ENCODE measurements at places on chromosomes 3 and 15. TPM values are rescaled to one million over a fixed set of nuclear protein-coding genes. Genes with fewer than 3 reads are reported as not detected.

- H3K27me3 ChIP-seq, result no peaks in the 10 kb centered on the region
- no peak overlapping the region for H3K27ac ChIP-seq
- no peak for DNase-seq
- no peak overlapping the region for H3K4me3 ChIP-seq
Measured at GRCh38 chr3:150494411-150494977, 51.8 kb downstream of the SERP1 start.

DNA sequence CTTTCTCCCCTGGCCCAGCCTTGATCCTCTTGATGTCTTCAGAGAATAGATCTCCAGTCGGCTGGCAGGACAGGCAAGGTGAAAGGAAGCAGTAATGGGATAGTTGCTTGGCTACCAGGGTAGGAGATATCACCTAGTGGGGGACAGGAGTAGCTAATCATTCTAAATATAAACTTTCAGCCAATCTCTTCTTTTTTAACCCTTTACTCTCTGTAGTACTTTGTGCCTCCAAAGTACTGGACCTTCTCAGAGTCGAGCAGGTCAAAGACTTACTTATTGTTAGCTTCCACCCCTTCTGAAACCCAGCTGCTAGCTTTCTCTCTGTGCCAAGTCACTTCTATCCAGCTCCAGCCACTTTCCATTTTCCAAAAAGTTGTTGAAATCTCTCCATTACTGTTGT is 43.4 kb upstream of the FILIP1L start:
- no peak for DNase-seq
- no peak overlapping the region for H3K27ac ChIP-seq
- no peaks in the 10 kb centered on the region for H3K36me3 ChIP-seq
- peaks cover 5% of the 10 kb centered on the region for H3K4me1 ChIP-seq
- no peak overlapping the region for H3K4me3 ChIP-seq
- no peaks in the 10 kb centered on the region for H3K27me3 ChIP-seq

- no peaks in the 10 kb centered on the region for H3K36me3 ChIP-seq
- peaks cover 10% of the 10 kb centered on the region for H3K4me1 ChIP-seq
- H3K27ac ChIP-seq, result no peak overlapping the region
- no peaks in the 10 kb centered on the region for H3K27me3 ChIP-seq
- no peak for DNase-seq
Measured at GRCh38 chr3:177353140-177353539, 155.9 kb upstream of the TBL1XR1 start.

DNA sequence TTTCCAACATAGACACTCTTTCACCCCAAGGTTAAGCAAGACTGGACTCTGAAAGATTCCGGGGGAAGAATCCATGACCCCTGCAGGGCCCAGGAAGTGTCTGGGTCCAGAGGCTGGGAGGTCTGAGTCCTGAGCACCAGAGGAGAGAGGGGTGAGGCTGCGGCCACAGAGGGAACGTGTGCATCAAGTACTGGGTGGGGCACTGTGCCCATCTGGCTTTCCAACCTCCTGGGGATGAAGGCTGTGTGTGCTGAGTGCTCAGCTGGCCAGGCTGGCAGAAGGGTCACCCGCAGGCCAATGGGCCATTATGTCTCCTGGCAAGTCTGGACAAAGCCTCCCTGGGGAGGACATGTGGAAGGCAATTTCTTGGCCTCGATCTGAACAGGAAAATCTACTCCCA is 3.3 kb downstream of the CHRNA3 start:
- no peak for DNase-seq
- no peak overlapping the region for H3K4me3 ChIP-seq
- peaks cover 37% of the 10 kb centered on the region for H3K27me3 ChIP-seq
- H3K4me1 ChIP-seq, result no peaks in the 10 kb centered on the region
- H3K27ac ChIP-seq, result no peak overlapping the region

DNA sequence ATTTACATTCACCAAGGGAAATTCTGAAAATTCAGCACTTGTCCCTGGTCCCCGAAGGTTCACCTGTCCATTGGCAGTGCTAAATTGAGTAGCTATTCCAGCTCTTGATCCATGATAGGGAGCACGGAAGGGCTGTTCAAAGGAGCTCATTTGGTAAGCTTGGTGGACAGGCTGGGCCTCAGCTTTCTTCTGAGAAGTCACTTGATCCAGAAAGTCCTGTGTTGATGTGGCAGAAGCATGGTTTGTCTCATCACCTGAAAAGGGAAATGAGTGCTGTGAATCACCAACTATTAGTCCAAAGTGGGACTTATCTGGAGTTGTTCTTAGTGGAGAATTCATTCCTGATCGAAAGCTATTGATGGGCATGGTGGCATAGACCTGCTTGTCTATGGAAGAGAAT is 19.9 kb upstream of the SLC12A8 start:
- peaks cover 7% of the 10 kb centered on the region for H3K4me1 ChIP-seq
- DNase-seq, result no peak
- H3K27me3 ChIP-seq, result no peaks in the 10 kb centered on the region

DNA sequence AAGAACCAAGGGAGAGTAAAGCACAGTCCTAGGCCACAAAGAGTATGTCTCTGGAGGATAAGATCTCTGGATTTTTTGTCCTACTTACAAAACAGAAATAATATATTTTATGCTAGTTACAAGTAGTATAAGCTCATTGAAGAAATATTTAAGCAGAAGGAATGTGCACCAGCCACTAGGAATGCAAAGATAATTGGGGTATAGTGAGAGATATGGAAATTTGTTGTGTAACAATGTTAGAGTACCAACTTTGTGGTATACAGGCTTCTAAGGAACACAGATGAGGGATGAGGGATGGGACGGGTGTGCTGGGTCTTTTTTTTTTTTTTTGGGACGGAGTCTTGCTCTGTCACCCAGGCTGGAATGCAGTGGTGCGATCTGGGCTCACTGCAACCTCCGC is 26.5 kb downstream of the AKAP13 start:
- H3K4me1 ChIP-seq, result peaks cover 23% of the 10 kb centered on the region
- no peak overlapping the region for H3K27ac ChIP-seq
- no peaks in the 10 kb centered on the region for H3K36me3 ChIP-seq
- H3K4me3 ChIP-seq, result no peak overlapping the region
- H3K27me3 ChIP-seq, result no peaks in the 10 kb centered on the region
- peak; percentile 45 for DNase-seq

DNA sequence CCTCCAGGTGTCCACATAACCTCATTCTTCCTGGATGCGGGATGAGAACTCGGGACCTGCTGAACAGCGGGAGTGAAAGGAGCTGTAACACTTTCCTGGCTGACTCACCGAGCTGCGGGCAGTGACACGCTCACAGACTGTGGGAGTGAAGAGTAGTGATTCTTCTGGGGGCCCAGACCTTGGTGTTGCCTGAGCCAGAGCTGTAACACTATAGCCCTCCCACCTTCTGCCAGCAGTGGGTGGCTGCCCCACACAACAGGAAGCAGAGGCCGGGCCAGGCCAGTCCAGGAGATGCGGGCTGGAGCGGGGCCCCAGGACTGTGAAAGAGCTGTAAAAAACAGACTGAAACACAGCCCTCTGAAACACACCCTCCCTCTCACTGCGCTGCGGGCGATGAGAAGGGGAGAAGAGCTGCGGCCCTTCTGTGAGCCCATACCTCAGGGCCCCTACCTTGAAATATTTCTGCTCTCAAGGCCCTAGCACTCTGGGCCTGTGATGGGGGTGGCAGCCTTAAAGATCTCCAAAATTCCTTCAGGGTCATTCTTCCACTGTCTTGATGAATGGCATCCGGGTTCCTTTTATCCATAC is 464.0 kb upstream of the CCDC54 start:
- no peaks in the 10 kb centered on the region for H3K27me3 ChIP-seq
- H3K36me3 ChIP-seq, result no peaks in the 10 kb centered on the region
- no peak overlapping the region for H3K27ac ChIP-seq

- no peak overlapping the region for H3K27ac ChIP-seq
- H3K4me3 ChIP-seq, result no peak overlapping the region
- no peak for DNase-seq
- peaks cover 10% of the 10 kb centered on the region for H3K4me1 ChIP-seq
Measured at GRCh38 chr3:64681015-64681414, 6.8 kb downstream of the ADAMTS9 start.

DNA sequence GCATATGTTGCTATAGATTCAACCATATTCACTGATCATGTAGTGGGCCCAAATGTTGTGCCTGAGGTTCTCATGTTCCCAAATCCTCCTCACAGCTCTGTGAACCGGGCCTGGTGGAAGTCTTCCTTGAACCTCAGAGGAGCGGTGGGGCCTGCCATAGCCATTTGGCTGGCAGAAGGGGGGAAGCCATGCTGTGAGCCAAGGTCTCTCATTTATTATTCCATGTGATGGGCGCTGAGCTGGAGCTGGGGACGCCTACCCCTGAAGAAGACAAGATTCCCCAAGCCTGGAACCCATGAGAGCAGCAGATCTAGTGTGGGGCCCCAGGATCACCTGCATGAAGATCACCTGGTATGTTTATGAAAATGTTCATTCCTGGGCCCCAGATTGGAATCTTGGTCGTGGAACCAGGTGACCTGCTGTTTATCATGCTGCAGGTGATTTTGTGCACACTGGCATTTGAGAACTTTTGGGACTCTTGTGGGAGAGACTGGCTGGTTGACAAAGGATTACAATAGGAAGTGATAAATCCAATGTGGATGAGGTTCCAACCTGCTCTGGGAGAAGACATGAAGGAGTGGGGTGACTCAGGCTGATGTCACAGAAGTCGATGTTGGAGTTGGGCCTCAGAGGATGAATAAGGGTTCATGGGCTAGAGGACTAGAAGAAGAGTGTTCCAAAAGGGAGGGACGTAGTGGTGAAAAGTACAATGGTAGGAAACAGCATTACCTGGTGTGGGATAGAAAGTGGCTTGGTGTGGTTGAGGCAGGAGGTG is 102.1 kb downstream of the ASB7 start:
- H3K27me3 ChIP-seq, result no peaks in the 10 kb centered on the region
- H3K4me1 ChIP-seq, result peaks cover 16% of the 10 kb centered on the region
- H3K27ac ChIP-seq, result no peak overlapping the region
- peak; percentile 92 for DNase-seq
- no peak overlapping the region for H3K4me3 ChIP-seq

DNA sequence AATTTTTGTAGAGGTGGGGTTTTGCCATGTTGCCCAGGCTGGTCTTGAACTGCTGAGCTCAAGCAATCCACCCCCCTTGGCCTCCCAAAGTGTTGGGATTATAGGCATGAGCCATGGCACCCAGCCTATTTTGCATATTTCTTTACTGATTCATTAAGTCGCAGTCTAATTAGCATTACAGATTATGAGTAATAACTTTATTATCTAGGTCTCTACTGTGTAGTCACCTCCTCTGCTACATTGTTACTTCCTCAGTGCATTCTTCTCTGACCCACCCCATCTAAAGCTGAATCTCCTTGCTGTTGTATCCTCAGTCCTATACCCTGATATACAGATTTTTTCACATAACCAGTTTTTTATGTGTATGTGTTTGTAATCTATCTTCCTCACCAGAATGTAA is 61.7 kb downstream of the TFDP2 start:
- H3K27ac ChIP-seq, result no peak overlapping the region
- H3K4me3 ChIP-seq, result no peak overlapping the region
- H3K27me3 ChIP-seq, result no peaks in the 10 kb centered on the region
- DNase-seq, result peak; percentile 64

DNA sequence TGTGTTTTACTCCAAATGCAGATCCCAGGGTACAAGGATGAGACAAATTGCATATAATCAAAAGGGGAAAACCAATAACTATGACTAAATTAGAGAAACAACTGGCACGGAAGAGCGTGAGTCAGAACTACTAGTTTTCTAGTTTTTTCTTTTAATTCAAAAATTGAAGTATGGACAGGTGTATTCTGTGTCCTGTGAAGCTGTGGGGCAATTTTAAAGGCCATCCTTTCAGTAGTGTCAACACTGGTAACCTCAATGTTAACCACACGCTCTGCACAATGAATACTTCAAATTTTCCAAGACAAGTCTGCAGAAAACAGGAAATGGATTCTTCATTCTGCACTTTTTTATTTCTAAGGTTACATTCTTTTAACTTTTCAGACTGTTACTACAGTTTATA is 32.5 kb upstream of the GOLGA8A start:
- H3K27ac ChIP-seq, result no peak overlapping the region
- no peaks in the 10 kb centered on the region for H3K36me3 ChIP-seq
- no peak overlapping the region for H3K4me3 ChIP-seq

DNA sequence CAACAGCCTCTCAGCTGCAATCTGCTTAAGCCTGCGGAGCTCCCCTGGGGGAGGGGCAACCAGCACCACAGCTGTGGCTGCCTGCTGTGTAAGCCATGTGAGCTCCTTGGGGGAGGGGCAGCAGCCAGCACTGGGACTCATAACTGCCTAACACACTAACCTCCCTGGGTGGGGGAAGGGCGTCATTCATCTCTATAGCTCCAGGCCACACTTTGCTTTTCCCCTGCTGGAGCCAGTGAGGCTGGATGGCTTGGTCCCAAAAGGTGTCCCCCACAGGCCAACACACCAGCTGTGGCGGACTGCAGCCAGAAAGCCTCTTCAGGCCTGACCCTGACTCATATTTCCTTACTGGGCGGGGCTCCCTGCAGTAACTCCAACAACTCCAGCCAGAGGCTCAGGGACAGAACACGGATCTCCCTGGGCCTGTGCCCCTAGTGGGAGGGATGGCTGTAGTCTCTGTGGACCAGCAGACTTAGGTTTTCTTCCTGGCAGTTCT is 129.8 kb downstream of the PPM1L start:
- H3K36me3 ChIP-seq, result no peaks in the 10 kb centered on the region
- H3K27ac ChIP-seq, result no peak overlapping the region
- H3K27me3 ChIP-seq, result no peaks in the 10 kb centered on the region
- H3K4me1 ChIP-seq, result no peaks in the 10 kb centered on the region

DNA sequence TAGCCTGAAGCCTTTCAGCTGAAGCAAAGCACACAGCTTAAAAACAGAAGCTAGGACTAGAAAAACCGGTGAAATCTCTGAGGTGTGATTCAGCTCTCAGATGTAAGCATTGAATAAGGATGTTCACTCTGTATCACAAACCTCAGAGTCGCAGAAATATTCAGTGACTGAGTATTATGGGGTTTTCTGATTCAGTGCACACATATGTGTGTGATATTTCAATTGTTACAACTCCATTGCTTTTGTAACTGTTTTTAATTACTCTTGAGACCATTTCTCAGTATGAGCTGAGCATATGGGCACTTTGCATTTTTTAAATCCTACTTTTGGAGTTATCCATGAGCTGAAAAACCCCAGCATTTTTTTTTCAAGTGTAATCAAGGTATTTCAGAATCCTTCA is 868.8 kb downstream of the NTRK3 start:
- no peak overlapping the region for H3K27ac ChIP-seq
- H3K27me3 ChIP-seq, result no peaks in the 10 kb centered on the region
- no peaks in the 10 kb centered on the region for H3K36me3 ChIP-seq
- DNase-seq, result no peak

The RAD54L2 gene
- 22.2 TPM for total RNA-seq

The GOLGA8A gene
- 4.7 TPM for total RNA-seq

The CFAP20DC gene
- total RNA-seq, result 1.6 TPM

The CHRD gene
- under 0.01 TPM for total RNA-seq

The STARD9 gene
- 3.2 TPM for total RNA-seq

The ROBO2 gene
- 14.5 TPM for total RNA-seq

The MUC20 gene
- not detected for total RNA-seq

The CFAP92 gene
- not detected for total RNA-seq

The PROS1 gene
- 1.6 TPM for total RNA-seq

Measured in IMR-90 (cell line).